Activated CD4-positive, alpha-beta T cell treated with anti-CD3 and anti-CD28 coated beads, Interleukin-2, amount 10 ng/mL, durations not matched to agents 7 days and 5 days (primary cell): ENCODE measurements at places on chromosomes 3 and 15.

DNA sequence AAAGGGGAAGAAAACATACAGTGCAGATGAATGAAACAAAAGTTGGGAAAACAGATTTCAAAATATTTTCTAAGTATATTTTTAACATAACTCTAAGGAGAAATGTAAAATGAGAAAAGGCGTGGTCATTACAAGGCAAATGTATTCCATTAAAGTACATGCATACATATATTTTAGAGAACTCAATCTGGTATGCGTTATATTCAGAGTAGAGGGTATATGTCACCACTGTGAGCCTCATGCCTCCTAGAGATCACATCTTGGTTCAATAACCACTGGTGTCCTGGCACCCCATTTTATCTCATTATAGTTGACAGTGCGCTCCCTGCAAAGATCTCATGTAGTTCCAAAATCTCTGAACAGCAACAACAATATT, 77.5 kb downstream of the SMARCC1 start:
- no peak for DNase-seq

GRCh38 chr3:151460228-151460627, 633 bp downstream of the IGSF10 start:
- no peak for DNase-seq

DNA sequence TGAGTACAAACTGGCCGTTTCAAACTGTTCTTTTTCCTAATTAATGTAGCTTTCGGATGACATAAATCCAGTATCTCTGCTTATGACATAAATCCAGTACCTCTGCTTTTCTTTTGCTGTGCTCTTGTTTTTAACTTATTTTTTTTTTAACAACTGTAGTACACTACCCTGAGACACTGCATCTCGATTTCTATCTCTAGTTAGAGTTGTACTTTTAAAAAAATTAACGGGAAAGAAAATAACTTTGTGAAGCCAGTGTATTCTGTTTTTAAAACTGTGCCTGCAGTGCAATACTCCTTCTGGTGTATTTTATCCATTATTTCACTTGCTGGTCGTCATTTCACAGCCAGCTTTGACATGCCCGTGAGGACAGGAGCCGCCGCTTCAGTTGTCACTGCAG, 46.6 kb downstream of the ASB7 start:
- DNase-seq, result no peak

DNA sequence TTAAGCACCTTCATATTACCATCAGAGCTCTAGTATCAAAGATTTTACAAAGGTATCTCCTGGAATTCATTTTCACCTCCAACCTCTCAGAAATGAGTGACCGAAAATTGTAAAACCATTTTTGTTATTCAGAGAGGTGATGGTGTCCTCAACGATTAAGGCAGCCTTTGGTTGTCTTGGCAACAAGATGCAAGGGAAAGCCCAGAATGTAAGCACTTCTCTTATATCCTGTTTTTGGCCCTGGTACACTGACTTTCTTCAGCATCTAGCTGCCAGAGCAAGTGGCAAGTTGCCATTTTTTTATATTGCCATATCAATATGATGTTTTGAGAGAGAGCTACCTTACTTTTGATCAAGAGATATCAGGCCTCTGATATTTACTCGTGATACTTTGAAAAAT, 384.9 kb upstream of the NECTIN3 start:
- no peak for DNase-seq

GRCh38 chr3:66588340-66588847, 87.6 kb upstream of the LRIG1 start:
- DNase-seq, result no peak

GRCh38 chr3:197432384-197433127, 123.2 kb downstream of the BDH1 start:
- no peak for DNase-seq

DNA sequence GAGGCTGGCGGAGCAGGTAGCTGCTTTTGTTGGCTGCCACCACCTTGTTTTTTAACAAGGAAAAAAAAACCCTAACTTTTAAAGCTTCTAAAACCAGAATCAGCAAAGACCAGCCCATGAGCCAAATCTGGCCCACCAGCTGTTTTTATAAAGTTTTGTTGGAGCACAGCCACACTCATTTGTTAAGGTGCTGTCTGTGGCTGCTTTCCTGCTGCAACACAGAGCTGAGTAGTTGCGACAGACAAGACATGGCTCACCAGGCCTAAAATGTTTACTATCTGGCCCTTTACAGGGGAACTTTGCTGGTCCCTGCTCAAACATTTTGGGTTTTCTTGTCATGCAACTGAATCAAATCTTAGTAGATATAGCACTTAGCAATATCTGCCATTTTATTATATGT, 18.9 kb downstream of the EFCAB12 start:
- DNase-seq, result no peak

- no peak for DNase-seq
Observed at GRCh38 chr3:61903074-61903473, 341.7 kb downstream of the PTPRG start.

GRCh38 chr3:126958638-126959085, 24.3 kb upstream of the PLXNA1 start:
- no peak for DNase-seq

DNA sequence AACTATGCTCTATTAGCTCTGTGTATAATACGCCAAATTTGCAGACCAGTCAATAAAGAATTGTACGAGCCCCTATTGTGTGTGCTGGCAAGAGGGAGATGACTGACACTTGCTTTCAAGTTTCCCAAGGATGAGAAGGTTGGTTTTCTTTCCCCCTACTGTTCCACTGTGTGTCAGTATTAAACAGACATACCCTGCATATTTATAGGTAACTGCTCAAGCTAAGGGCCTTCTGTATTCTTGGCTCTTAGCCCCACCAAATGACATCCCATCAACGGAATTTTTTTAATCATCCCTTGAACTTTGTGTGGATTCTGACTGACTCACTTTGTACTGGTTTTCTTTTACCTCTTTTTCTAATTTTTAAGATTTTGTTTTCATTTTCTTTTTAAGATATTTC, 60.6 kb upstream of the GYG1 start:
- DNase-seq, result no peak

DNA sequence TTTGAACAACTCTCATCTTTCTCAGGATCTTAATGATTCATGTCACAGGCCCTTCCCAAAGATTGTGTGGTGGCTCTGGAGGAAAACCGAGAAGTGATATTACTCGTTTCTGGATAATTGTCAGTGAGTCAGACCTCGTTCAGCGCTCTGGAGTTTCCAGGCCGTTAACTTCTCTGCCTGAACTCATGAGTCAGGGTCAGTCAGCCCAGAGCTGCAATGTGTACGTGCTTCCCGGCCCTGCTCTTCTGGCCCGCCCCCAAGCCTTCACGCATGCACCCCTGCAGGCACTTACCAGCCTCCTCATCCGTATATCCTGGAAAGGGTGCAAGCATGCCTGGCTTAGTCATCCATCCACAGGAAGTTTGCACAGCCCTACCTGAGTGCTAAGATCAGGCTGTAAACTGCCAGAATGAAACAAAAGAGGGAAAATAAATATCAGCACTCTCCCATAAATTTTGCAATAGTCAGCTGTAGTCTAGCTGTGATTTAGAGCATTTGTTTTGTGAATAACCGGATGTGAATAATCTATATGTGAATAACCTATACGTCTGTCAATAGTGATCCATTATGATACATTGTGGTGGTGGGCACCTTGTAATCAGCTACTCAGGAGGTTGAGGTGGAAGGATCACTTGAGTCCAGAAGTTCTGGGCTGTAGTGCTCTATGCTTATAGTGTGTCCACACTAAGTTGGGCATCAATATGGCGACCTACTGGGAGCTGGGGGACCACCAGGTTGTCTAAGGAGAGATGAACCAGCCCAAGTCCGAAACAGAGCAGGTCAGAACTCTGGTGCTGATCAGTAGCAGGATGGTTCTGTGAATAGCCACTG, 35.3 kb upstream of the SEMA4B start:
- no peak for DNase-seq

DNA sequence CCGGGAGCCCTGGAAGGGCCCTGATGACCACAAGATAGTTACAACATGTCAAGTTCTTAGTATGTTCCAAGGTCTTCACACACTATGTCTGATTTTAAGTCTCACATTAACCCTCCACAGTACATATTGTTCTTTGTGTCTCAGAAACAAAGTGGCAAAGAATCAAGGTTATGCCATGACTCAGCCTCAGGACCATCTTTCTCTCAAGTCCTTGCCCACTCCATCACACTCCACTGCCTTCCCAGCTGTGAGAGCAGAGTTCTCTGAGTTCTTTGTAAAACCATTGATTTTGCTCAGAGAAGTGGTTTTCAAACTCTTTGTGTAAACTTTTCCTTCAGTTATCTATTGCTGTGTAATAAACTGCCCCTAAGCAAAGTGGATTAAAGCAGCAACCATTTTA, 67.9 kb upstream of the C3orf80 start:
- DNase-seq, result no peak

DNA sequence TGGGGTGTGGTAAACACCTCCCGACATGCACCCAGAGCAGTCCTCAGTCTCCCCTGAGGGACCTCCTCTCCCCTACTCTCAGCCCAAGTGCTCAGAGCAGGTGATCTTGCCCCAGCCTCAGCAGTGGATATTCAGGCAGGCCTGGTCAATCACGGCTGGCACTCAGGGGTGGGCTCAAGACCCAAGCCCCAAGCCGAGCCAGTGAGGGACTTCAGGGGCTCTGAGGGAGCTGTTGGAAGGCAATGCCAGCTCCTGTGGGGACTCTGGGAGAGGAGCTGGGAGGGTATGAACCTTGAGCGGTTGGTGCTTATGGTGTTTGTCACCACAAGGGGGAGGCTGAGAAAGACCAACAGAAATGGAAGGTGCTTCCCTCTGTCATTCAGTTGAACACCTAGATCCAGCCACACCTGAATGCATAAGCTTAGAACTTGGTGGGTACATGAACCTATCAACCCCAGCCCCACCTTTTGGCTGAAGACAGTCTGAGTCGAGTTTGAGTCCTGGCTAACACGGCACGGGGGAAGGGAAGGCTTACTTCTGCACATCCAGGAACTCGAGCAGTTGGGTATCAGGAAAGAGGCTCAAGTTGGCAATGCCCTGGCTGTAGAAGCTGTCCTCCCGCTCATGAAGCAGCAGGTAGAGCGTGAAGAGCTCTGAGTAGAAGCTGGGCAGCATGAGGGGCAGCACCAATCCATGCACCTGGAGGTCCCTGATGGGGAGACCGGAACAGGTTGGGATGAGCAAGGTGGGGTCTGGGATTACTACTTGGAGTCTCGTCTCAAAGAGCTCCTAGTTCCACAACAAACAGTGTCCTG, 19.2 kb downstream of the ALS2CL start:
- DNase-seq, result no peak

- DNase-seq, result no peak
Observed at GRCh38 chr3:9217784-9218513, 31.5 kb downstream of the SRGAP3 start.

DNA sequence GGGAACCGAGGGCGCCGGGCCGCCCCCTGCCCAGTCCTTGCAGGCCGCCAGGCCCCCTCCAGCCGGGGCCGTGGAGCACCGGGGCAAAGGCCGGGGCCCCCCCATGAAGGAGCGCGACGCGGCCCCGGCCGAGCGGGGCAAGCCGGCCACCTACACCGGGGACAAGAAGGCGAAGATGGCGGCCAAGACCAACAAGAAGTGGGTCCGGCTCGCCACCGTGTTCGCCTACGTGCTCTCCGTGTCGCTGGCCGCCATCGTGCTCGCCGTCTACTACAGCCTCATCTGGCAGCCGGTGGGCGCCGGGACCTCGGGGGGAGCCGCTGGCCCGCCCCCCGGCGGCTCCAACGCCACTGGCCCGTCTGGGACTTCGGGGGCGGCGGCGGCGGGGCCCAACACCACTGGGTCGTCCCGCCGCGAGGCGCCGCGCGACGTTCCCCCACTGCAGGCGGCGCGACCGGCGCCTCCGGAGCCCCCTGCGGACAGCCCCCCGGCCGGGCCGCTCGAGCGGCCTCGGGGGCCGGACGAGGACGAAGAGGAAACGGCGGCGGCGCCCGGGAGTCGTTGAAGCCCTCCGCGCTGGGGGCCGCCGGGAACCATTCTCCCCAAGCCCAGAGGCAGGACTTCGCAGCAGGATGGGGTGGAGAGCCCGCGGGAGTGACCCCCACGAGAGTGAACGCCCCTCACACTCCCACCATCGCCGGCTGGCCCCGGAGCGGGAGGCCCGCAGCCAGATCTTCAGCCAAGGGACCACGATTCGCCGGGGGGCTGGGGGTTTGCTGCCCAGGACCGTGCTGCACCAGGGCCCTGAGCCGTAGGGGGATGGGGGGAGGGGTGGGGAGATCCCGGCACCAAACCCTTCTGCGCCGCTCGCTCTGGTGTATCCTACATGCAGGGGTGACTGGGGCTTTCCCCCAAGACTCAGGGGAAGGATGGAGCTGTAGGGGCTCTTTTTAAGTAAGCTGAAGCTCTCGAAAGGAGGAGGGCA, 753 bp downstream of the INAFM2 start:
- peak; percentile 28 for DNase-seq

DNA sequence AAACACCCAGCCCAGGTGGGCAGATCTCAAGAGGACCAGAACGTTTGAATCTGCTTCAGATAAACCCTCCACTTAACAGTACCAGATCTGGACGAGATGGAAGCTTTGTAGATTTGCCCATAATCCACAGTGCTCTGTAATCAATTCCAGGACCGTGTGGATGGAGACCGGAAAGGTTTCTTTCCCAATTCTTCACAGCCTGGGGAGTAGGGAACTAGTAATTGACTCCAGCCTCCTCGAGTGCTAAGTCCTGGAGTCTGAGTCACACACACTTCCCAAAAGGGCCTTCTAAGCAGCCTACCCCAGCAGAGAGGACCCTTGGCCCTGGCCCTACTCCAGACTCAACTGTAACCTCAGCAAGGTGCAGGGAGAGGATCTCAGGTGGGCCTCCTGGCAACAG, 56.2 kb upstream of the TSEN2 start:
- no peak for DNase-seq

GRCh38 chr3:11818033-11818432, 28.7 kb downstream of the TAMM41 start:
- no peak for DNase-seq
